Amniotic epithelial cell (primary cell): ENCODE measurements at places on chromosomes 3 and 15.
A peak's percentile ranks its signal among the peaks of the same experiment; 100 is the strongest.

- peak; percentile 17 for DNase-seq
Observed at GRCh38 chr3:46866720-46867549, 3.7 kb upstream of the MYL3 start.

DNA sequence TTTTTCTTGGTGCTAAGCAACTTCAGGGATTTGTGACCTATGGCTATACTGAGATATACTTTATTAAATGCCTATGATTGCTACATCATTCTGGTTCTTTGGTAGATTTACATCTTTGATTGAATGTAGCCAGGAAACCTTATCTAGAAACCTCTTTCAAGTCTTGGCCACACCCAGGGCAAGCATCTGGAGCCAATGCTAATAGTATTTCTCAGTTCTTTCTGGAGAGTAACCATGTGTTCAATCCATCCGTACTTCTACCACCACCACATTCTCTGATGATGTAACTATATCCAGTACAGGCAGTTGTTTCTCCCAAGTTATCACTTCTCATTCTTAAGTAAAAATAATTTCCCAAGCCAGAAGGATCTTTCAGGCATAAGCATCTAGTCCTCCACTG lies 69.0 kb downstream of the NME9 start:
- DNase-seq, result peak; percentile 49

- DNase-seq, result no peak
Observed at GRCh38 chr15:54816401-54816800, 380.3 kb downstream of the RSL24D1 start.

- peak; percentile 35 for DNase-seq
Observed at GRCh38 chr15:58463815-58464650, 32.2 kb downstream of the LIPC start.

- DNase-seq, result no peak
Observed at GRCh38 chr3:58026598-58026997, 18.4 kb downstream of the FLNB start.

GRCh38 chr3:175207361-175207760 lies 348.2 kb downstream of the NAALADL2 start:
- peak; percentile 24 for DNase-seq

DNA sequence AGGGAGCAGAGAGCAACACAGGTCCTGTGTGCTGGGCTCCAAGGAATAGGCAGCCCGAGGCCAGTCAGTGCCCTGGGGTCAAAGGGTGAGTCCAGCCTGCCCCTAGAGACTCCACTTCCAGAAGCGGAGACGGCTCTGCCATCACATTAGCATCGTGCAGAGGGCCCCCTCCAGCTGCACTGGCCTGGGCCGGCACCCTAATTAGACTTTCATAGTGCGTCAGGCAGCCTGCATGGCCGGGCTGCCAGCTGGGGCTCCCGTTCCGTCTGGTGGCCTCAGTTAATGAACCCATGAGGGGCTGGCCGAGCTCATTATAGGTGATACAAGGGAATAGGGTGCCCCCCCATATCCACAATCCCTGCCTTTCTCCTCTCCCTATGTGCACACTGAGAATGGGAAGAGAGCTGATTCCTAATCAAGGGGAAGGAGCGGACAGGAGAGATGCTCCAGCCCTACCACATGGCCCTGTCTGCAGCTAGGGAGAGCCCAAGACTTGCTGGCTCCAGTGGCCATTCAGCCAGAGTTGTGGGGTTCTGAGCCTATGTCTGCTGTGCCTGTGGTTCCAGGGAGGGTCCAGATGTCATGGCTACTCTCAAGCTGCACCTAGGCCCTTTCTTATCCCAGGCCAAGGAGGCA lies 128.0 kb downstream of the SRGAP3 start:
- no peak for DNase-seq

- DNase-seq, result no peak
Observed at GRCh38 chr15:92158426-92158825, 235.3 kb upstream of the ST8SIA2 start.

- peak; percentile 62 for DNase-seq
Observed at GRCh38 chr3:120487191-120487650, 36.4 kb upstream of the FSTL1 start.

DNA sequence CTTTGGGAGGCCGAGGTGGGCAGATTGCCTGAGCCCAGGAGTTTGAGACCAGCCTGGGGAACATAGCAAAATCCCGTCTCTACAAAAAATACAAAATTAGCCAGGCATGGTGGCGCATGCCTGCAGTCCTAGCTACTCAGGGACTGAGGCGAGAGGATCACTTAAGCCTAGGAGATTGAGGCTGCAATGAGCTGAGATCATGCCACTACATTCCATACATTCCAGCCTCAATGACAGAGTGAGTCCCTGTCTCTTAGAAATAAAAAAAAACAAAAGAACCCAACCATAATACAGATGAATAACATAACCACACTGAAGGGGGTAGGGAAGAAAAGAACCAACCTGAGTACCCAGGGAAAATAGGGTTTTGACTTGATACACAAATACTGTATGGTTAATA lies 19.7 kb upstream of the CGNL1 start:
- peak; percentile 59 for DNase-seq

GRCh38 chr3:32733631-32734229 lies 48.7 kb downstream of the CNOT10 start:
- DNase-seq, result peak; percentile 39

DNA sequence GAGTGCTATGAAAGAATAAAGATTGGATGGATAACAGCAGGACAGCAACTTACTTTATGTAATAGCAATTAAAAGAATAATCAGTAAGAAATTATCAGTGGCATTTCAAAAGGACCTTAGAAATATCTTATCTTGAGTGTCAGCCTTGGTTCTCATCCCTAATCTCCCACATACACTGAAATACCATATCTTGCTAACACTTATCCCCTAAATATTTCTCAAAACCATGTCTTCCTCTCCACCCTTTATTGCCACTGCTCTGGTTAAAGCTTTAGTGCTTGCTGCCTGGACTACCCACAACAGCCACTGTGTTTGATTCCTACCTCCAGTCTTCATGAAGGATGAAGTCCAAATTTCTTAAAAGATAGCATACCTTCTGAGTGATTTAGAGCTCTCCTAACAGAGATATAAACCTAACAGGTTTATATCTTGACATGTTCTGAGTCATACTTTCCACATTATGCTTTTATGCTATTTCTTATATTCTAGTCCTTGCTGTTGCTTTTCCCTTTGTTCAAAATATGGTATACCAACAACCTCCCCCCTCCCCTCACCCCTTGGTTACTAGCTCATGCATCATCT lies 202.8 kb downstream of the RSRC1 start:
- peak; percentile 39 for DNase-seq

GRCh38 chr3:155598671-155599070 lies 146.2 kb downstream of the PLCH1 start:
- DNase-seq, result no peak

DNA sequence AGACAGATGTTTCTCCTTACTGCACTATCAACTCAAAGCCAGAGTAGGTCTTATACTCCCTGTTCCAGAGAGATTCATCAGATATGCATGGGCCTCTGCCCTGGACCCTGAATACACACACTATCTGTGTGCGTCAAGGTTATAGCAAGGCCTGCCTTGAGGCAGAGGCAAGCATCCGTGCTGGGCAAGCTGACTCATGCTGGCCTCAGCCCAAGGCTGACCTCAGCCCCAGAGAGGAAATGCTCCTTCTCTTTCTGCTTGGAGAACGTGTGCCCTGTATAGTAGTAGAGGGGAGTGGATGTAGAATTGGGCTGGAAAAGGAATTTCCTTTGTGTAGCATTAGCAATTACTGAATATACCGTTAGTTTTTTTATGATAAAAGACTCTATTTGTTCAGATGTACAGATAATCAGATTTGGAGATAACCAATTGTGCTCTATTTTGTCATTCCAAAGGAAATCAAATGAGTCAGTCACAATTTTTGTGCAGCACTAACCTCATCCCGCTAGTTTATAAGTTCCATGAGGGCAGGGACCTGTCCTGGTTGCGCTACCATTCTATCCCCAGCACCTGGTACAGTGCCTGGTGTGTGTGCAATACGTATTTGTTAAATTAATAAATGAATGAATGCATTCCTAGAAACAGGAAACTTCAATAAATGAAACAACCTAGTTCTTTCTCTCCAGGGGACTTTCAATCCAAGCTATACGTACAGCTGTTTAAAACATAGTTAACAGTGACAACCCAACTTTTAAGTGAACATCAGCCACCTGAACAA lies 13.3 kb upstream of the PAQR9 start:
- DNase-seq, result peak; percentile 94

- DNase-seq, result no peak
Observed at GRCh38 chr15:77468896-77469295, 48.2 kb downstream of the HMG20A start.

DNA sequence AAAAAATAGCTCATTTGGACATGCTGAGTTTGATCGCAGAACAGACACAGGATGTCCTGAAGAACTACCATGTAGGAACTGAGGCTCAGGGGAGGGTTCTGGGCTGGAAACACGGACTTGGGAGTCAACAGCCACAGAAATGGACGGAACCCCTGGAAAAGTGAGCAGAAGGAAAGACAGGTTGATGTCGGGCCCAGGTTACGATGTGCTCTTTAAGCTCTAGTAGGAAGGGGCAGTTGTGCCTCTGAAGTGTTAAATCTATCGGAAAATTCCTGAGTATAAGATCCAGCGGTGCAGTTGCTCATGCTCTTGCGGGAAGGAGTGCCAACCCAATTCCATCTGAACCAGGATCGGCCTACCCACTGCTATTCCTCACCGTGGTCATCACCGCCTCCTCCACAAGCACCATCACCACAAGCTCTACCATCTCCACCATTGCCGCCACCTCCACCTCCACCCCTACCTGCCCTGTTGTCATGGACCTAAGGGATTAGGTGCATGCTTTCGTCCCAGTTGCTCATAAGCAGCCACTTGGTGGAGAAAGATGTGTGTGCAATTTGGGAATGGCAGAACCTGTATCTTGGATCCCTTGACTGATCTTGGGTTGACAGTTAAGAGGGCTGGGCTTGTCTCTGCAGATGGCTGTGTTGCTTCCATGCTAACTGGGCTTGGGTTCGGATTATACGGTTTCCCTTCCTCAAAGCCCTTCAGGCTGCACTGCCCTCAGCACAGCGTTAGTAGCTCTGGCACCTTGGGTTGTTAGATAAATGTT lies 108.5 kb downstream of the ASB7 start:
- DNase-seq, result no peak

GRCh38 chr3:186529201-186529999 lies 14.8 kb downstream of the CRYGS start:
- no peak for DNase-seq
